ENCODE measurements at places on chromosomes 6 and 20. TPM values are rescaled to one million over a fixed set of nuclear protein-coding genes. Genes with fewer than 3 reads are reported as not detected.

The AK9 gene
- total RNA-seq = 5.0 TPM

The ULBP2 gene
- total RNA-seq = 2.5 TPM

The HLA-DPA1 gene
- total RNA-seq = 1.7 TPM

The MUCL3 gene
- total RNA-seq = not detected

The PHF3 gene
- 65.7 TPM for total RNA-seq

The EDN3 gene
- total RNA-seq = not detected

The CTCFL gene
- total RNA-seq = not detected

The GPX5 gene
- not detected for total RNA-seq

The HLA-DMA gene
- total RNA-seq = 4.7 TPM

The LAMA5 gene
- 90.0 TPM for total RNA-seq

The PPP1R14C gene
- total RNA-seq = 0.29 TPM

The CDH26 gene
- total RNA-seq = 0.50 TPM

The ZNF311 gene
- 1.8 TPM for total RNA-seq

The ETV7 gene
- total RNA-seq = 0.99 TPM

The CYP21A2 gene
- 0.44 TPM for total RNA-seq

The SNX3 gene
- total RNA-seq = 256 TPM

The GLP1R gene
- not detected for total RNA-seq

The C6orf58 gene
- total RNA-seq = not detected

The RAET1L gene
- total RNA-seq = not detected

The NFKBIE gene
- total RNA-seq = 4.7 TPM

The MACROD2 gene
- total RNA-seq = 0.50 TPM

The GHRH gene
- not detected for total RNA-seq

The MTFR2 gene
- total RNA-seq = 0.66 TPM

The KCNQ2 gene
- not detected for total RNA-seq

The LINC00237 gene
- total RNA-seq = not detected

The R3HDML gene
- not detected for total RNA-seq

The PDE10A gene
- 2.5 TPM for total RNA-seq

The SLC35D3 gene
- total RNA-seq = not detected

The NDUFAF4 gene
- total RNA-seq = 7.1 TPM

The GNAS-AS1 gene
- total RNA-seq = 1.3 TPM

The EYS gene
- 0.50 TPM for total RNA-seq

The TMEM200A gene
- total RNA-seq = 44.5 TPM

The MICA gene
- 37.7 TPM for total RNA-seq

The IP6K3 gene
- total RNA-seq = 0.50 TPM

The SEL1L2 gene
- not detected for total RNA-seq

The SASH1 gene
- total RNA-seq = 106 TPM

The GSTA1 gene
- not detected for total RNA-seq

The FOXQ1 gene
- total RNA-seq = 6.5 TPM

The RAET1E gene
- total RNA-seq = 2.2 TPM

The ASF1A gene
- 12.1 TPM for total RNA-seq

The POFUT1 gene
- total RNA-seq = 66.8 TPM

The FNDC1 gene
- 0.17 TPM for total RNA-seq

The SLC2A10 gene
- 90.1 TPM for total RNA-seq

The CCM2L gene
- not detected for total RNA-seq

The POPDC3 gene
- 22.5 TPM for total RNA-seq

The TP53TG5 gene
- 0.50 TPM for total RNA-seq

The TRIM10 gene
- not detected for total RNA-seq

The UCKL1 gene
- 22.7 TPM for total RNA-seq

The DACT2 gene
- total RNA-seq = not detected

The C6orf132 gene
- 0.29 TPM for total RNA-seq

The SCGN gene
- total RNA-seq = not detected

The PGC gene
- total RNA-seq = not detected

The B3GAT2 gene
- under 0.01 TPM for total RNA-seq

The PTCHD4 gene
- total RNA-seq = 3.5 TPM

The DEF6 gene
- 0.87 TPM for total RNA-seq

Measured in smooth muscle cell of trachea (primary cell).